ENCODE measurements at places on chromosomes 2 and 18.

DNA sequence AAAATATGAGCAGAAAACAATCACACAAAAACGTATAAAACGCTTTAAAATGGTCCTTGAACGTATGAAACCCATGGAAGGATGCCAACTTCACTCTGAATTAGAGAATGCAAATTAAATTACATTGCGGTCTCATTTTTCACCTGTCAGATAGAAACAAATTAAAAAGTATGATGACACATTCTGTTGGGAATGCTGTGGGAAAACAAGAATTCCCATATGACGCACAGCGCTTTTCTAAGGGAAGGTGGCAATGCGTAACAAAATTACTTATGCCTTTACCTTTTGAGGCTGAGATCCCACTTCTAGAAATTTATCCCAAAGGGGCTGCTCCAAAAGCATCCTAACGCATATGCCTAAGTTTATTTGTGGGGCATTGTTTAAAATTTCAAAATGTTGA is 3.8 kb upstream of the RPS7 start:
- DNase-seq = peak; percentile 73

DNA sequence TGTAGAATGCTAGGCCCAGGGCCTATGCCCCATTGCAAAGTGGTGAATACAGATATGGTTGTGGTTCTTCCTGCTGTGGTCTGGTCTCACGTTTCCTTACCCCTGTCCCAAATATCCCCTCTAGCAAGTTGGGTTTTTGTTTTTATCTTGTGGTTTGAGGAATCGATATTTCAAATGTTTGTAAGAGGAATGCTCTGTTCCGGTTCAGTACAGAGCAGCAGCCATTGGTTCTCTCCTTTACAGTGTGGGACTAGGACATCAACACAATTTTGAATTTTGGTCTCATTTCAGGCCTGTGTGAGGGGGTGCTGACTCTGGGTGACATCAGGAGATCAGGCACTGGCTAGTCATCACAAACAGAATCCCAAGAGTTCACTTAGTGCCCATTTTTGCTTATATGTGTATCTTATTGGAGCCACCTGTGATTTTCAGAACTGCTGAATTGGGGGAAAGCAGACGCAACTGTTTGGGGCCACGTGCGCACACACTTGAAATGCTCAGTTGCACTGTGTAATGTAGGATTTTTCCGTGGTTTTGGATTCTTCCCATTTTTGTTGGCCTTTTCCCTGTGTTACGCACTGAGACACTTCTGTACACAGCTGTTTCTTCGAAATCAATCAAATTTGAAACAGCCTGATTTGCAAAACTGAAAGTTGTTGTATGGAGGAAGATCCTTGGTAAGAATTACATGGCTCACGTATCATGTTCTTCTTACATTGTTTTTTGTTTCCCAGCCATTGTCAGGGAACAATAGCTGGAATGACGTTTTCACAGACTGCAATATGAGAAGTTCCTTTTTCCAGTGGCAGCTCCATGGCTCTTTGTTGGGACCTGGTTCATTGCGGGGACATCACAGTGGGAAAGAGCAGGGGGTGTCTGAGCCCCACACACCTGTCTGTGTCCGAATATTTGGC is 8.6 kb downstream of the SH3BP4 start:
- DNase-seq = no peak

GRCh38 chr2:73072416-73072815 is 904 bp upstream of the SFXN5 start:
- DNase-seq = peak; percentile 10

DNA sequence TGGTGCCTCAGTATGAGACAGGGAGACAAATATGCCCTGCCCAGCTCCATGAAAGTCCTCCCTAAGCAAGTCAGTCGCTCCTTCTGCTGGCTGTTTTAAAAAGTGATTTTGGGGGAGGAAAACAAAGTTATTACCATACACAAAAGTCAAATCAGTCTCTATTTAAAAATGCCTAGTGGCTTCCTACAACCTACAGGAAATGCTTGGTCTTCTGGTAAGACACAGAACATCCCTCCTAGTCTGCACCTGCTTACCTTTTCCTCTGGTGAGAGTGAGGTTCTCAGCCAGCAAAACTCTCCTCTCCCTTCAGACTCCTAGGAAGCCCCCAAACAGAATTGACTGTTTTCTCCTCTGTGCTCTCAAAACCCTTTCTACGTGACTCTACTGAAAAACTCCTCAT is 13.5 kb downstream of the CMPK2 start:
- no peak for DNase-seq

DNA sequence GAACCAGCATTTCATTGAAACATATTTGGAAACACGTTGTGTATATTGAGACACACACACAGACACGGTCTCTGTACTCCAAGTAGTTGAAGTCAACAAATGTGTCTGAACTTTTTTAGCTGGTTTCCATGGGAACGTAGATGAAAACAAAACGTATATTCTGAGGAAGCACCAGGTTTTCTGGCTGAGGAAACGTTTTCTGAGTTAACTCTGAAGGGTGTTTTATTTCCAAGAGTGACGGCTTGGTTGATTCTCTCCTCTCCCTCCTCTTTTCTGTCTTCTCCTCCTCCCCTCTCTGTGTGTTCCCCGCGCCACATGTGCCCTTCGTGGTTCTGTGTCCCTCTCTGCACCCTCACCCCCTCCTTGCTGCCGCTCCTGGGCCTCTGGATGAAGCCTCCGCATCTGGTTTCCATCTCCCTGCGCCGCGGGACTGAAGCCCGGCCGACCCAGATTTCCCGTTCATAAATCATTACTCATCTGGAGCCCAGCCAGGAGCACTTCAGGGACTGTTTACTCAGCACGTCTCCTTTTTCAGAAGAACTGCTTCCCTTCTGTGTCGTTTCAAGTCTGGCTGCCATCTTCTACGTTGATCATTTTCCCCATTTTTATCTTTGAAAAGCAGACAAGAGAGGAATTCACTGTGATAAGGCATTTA is 122.7 kb downstream of the COL6A3 start:
- peak; percentile 100 for DNase-seq

GRCh38 chr2:162106746-162107145 is 32.7 kb upstream of the DPP4 start:
- DNase-seq = no peak
